Thoracic aorta (tissue), 2 donors: ENCODE measurements at places on chromosomes 11 and 22. TPM values are rescaled to one million over a fixed set of nuclear protein-coding genes. Genes with fewer than 3 reads are reported as not detected.
A peak's percentile ranks its signal among the peaks of the same experiment; 100 is the strongest.

The NF2 gene
- 41.2 TPM for total RNA-seq

The PICK1 gene
- total RNA-seq: 56.2 TPM

The HMOX1 gene
- total RNA-seq: 28.3 TPM

The GVQW3 gene
- 3.2 TPM for total RNA-seq

The SCO2 gene
- 3.5 TPM for total RNA-seq

The SERPING1 gene
- total RNA-seq: 674 TPM

The DBX1 gene
- not detected for total RNA-seq

- DNase-seq: no peak
- H3K27ac ChIP-seq: no peak overlapping the region
- H3K4me1 ChIP-seq: no peaks in the 10 kb centered on the region
- no peak overlapping the region for H3K4me3 ChIP-seq
- H3K36me3 ChIP-seq: peaks cover 11% of the 10 kb centered on the region
- no peaks in the 10 kb centered on the region for H3K27me3 ChIP-seq
These were observed 87.7 kb upstream of the HORMAD2 start for GRCh38 chr22:29992341-29993275.

DNA sequence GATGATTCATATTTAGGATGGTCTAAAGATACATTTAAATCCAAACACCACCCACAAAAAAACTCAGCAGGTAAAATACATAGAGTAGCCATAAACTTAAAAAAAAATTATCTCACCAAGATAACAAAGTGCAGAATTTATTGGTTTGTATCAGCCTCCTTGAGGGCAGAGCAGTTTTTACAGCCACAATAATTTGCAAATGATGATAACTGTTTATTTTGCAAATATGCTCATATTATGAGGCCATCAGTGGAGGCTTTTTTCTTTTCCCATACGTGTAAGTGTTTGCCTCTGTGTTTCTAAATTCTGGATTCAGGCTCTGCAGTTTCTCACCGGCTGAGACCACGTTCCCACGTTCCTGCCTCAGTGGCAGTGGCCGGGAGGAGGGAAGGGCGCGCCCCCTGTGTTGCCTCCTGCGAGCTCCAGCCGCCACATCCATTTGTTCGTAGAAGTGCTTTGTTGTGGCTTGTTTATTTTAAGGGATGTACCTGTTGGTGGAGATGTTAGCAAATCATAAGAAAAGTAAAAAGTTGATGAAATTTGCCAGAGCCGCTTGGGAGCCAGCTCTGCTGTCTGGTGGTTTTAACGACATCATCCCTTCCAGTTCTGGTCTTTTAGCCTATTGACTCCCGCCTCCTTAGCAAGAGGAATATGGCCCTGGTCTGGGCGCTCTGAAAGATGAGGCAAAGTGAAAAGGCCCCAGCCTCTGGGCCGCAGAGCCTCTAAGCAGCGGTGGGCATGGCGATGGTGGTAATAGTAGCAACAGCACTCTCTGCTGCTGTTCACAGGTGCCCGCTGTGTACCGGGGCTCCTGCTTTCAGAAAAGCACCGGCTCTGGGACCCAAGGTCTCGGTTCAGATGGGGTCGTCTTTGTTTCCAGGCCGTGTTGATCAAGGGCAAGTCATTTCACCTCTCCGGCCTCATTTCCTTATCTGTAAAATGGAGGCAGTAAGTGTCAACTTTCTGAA is 66.7 kb upstream of the PPARA start:
- H3K4me3 ChIP-seq: peak overlapping the region; percentile 86
- H3K4me1 ChIP-seq: peaks cover 59% of the 10 kb centered on the region
- H3K27ac ChIP-seq: peak overlapping the region; percentile 98
- DNase-seq: no peak

DNA sequence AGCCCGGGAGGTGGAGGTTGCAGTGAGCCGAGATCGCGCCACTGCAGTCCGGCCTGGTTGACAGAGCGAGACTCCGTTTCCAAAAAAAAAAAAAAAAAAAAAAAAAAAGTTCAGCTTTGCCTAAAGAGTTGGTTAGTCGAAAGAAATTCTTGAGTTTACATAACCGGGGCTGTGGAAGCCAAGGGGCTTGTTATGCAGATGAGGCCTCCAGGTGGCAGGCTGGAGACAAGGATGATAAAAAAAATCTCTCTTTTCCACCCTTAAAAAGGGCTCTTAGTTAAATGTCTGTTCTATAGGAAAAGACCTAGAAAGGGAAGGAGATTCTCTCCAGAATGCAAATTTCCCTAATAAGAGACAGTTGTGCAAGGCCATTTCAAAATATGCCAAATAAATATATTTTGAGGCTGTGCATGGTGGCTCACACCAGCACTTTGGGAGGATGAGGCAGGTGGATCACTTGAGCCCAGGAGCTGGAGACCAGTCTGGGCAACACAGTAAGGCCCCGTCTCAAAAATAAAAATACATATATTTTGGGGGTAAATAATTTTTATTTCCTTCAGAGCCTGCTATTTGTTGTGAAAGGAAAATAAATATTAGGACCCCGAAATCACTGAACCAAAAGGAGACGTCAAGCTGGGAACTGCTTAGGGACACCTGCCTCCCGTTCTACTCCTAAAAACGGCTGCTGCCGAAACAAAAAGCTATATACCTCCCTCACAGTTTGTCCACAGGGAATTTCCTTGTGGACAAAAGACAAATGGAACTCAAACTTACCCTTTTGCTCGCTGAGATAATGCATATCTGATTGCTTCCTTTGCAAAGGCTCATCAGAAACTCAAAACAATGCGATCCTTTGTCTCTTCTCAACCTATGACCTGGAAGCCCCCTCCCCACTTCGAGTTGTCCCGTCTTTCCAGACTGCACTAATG is 2.4 kb upstream of the IFITM2 start:
- no peak overlapping the region for H3K4me3 ChIP-seq
- DNase-seq: no peak
- peaks cover 6% of the 10 kb centered on the region for H3K4me1 ChIP-seq
- H3K36me3 ChIP-seq: no peaks in the 10 kb centered on the region

DNA sequence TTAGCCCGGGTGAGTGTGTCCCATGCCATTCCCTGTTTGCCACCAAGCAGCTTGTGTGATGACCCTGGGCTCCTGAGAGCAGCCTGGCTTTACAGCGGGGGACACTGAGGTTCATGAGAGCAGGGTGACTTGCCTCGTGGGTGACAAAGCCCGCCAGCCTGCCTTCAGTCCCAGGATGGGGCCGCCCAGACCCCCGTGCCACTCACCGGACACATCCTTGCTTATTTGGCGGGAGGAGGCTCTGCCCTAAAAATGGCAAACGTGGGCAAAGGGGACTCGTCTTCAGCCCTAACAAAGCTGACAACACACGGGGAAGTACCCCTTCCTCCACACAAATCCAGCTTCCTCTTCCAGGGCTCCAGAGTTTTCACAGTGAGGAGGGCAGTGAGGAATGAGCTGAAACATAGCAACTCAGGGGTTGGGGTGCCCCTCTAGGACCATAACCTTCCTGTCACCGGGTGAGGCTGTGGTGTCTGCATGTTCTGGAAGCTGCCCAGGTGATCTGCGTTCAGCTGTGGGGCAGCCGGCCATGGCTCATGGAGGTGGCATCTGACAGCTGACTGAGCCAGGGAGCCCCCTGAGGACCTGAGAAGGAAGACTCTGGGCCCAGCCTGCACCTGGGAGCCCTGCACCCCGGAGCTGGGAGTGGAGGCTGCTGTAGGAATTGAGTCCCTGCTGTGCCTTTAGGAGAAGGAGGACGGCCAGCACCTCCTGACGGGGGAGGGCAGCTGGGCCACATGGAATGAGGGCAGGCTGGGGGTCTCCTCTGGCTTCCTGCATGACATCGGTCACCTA is 16.7 kb downstream of the RIBC2 start:
- H3K27ac ChIP-seq: no peak overlapping the region
- no peak for DNase-seq
- no peaks in the 10 kb centered on the region for H3K36me3 ChIP-seq
- no peaks in the 10 kb centered on the region for H3K27me3 ChIP-seq

GRCh38 chr11:56876621-56877275 is 112.0 kb upstream of the OR5AK2 start:
- H3K4me1 ChIP-seq: no peaks in the 10 kb centered on the region
- no peak overlapping the region for H3K27ac ChIP-seq
- no peak for DNase-seq
- H3K4me3 ChIP-seq: no peak overlapping the region
- H3K27me3 ChIP-seq: no peaks in the 10 kb centered on the region
- H3K36me3 ChIP-seq: no peaks in the 10 kb centered on the region

- no peaks in the 10 kb centered on the region for H3K36me3 ChIP-seq
- no peak overlapping the region for H3K27ac ChIP-seq
- no peak for DNase-seq
- H3K4me3 ChIP-seq: no peak overlapping the region
- no peaks in the 10 kb centered on the region for H3K27me3 ChIP-seq
These were observed 49.3 kb downstream of the TSPAN18 start for GRCh38 chr11:44775985-44776446.

- H3K27me3 ChIP-seq: no peaks in the 10 kb centered on the region
- peaks cover 59% of the 10 kb centered on the region for H3K4me1 ChIP-seq
- H3K27ac ChIP-seq: peak overlapping the region; percentile 92
These were observed 590 bp upstream of the IFITM10 start for GRCh38 chr11:1750840-1751530.

GRCh38 chr22:31477329-31477728 is 12.3 kb downstream of the EIF4ENIF1 start:
- no peaks in the 10 kb centered on the region for H3K27me3 ChIP-seq
- no peak for DNase-seq
- H3K4me3 ChIP-seq: no peak overlapping the region
- H3K36me3 ChIP-seq: peaks cover 18% of the 10 kb centered on the region
- no peak overlapping the region for H3K27ac ChIP-seq
- H3K4me1 ChIP-seq: no peaks in the 10 kb centered on the region

DNA sequence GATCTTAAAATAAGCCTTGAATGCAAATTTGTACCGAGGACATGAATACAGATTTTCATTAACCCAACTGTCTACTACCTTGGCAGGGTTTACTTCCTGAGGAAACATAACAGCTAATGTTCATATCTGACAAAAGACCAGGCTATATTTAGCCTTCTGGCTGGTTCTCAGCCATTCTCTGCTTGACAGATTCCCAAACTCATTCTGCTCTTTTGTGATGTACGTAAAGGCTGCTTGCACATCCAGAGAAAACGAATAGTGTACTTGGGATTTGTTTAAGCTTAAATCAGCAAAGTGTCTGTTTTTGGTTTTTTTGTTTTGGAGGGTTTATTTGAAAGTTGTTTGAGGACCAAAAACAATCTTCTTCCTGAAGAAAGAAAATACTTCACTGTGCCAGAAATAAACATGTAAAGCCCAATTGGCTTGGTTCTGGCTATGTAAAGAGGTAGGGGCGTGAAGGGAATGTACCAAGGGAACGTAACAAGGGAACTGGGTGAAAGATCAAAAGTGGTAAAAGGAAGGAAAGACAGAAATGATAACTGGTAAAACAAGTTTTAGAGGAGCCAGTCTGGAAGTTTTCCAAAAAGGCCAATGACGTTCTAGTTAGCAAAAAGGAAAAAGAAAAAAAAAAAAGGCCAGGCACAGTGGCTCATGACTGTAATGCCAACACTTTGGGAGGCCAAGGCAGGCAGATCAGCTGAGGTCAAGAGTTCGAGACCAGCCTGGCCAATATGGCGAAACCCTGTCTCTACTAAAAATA is 21.4 kb upstream of the CRTAM start:
- H3K36me3 ChIP-seq: no peaks in the 10 kb centered on the region
- H3K4me3 ChIP-seq: no peak overlapping the region
- DNase-seq: no peak

- H3K27ac ChIP-seq: no peak overlapping the region
- no peaks in the 10 kb centered on the region for H3K27me3 ChIP-seq
- peak overlapping the region; percentile 69 for H3K4me3 ChIP-seq
- no peaks in the 10 kb centered on the region for H3K36me3 ChIP-seq
These were observed 99.4 kb downstream of the MIAT start for GRCh38 chr22:26756675-26757293.

GRCh38 chr11:105899772-105900171 is 122.3 kb downstream of the MSANTD4 start:
- no peak overlapping the region for H3K4me3 ChIP-seq
- H3K36me3 ChIP-seq: no peaks in the 10 kb centered on the region
- H3K27ac ChIP-seq: no peak overlapping the region
- H3K4me1 ChIP-seq: no peaks in the 10 kb centered on the region
- no peaks in the 10 kb centered on the region for H3K27me3 ChIP-seq

DNA sequence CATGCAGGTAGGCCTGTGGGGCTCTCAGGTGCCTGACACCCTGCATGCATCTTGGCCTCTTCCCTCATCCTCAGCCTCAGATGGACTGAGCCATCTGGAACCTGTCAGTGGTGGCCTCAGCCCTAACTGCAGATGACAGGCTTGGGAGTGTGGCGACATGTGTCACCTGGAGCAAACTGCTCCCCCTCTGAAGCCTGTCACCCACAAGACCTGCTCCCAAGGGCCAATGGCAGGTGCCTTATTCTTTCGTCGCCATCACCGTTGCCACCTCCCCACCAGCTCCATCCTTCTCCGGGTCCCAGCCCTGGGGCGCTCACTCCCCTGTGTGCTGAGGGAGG is 3.6 kb upstream of the SEPTIN5 start:
- H3K36me3 ChIP-seq: no peaks in the 10 kb centered on the region
- no peaks in the 10 kb centered on the region for H3K27me3 ChIP-seq
- peaks cover 13% of the 10 kb centered on the region for H3K4me1 ChIP-seq
- H3K27ac ChIP-seq: no peak overlapping the region
- no peak for DNase-seq

- no peaks in the 10 kb centered on the region for H3K4me1 ChIP-seq
- H3K36me3 ChIP-seq: no peaks in the 10 kb centered on the region
- H3K27ac ChIP-seq: no peak overlapping the region
- H3K27me3 ChIP-seq: no peaks in the 10 kb centered on the region
- DNase-seq: no peak
These were observed 79.7 kb upstream of the SHANK2 start for GRCh38 chr11:71332046-71332445.

DNA sequence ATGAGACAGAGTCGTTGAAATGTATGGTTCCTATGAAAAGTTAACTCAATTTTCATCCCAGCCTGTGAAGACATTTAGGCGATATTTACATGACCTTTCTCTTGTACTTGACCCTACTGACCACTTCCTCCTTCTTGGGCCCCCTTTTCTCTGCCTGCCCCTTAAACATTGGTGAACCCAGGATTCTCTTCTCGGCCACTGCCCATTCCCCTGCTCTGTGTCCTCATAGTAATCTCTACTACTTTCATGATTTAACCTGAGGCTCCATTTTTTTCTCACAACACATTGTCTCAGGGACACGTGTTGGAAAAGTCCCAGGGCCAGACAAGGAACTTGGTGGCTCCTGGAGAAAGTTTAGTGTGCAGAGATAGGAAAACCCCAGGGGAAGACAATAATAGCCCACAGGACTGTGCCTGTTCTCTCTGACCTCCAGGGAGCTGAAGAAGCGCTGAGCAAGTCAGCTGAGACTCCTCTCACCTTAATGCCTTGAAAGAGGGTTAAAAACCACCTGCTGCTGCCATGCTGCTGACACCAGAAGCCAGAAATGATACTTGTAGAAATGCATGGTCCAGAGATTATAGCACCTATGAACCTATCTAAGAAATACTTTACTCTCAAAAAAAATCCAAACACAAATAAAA is 42.5 kb upstream of the SPATA19 start:
- no peak overlapping the region for H3K27ac ChIP-seq
- H3K36me3 ChIP-seq: no peaks in the 10 kb centered on the region
- no peak overlapping the region for H3K4me3 ChIP-seq

DNA sequence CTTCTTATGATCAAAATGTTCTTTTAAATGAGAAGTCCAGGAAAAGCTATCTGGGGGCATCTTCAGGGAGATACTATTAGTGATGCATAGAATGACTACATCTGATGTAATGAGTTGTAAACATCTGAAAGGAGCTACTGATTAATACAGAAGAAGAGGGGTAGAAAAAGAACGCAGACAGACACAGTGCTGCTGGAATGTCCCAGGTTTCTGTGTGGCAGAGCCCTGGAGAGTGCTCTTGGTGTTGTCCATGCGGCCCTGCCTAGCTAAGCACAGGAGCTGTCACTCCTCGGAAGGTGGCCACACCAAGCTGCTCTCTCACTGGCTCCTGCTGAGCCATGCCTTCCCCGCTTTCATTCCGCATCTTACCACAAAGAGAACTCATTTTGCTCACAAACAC is 768.8 kb downstream of the OPCML start:
- no peak overlapping the region for H3K4me3 ChIP-seq
- H3K27me3 ChIP-seq: no peaks in the 10 kb centered on the region
- no peaks in the 10 kb centered on the region for H3K4me1 ChIP-seq
- no peak for DNase-seq
- H3K27ac ChIP-seq: no peak overlapping the region
